Esophagus muscularis mucosa (tissue), 4 donors: ENCODE measurements at places on chromosomes 1 and 21. TPM values are rescaled to one million over a fixed set of nuclear protein-coding genes. Genes with fewer than 3 reads are reported as not detected.

GRCh38 chr1:29633771-29634170 is 397.4 kb downstream of the PTPRU start:
- no peak for DNase-seq

DNA sequence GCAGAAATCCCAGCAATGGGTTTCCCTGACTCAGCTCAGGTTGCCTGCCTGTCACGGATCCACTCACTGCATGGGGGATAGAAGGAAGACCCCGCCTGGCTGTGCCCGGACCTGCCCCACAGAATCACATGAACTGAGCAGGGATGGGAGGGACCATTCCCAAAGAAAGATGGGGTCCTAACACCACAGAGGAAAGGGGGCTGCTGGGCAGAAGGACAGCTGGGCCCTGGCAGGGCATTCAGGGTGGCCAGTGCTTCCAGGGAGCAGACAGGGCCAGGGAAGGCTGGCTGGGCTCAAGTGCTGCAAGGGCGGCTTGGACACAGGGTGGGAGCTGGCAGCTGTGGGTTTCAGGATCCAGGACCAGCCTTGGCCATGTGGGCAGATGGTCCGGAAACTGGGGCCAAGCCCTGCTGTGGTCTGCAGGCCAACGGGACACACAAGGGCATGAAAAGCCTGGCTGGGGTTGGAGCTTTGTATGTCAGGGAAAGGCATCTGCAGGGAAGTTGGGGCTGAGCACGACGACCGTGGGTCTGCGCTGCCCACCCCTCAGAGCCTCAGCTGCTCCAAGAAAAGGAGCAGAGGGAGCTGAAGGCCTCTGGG is 723.9 kb downstream of the PTPRU start:
- no peak for DNase-seq

USP16 gene
- 39.9 TPM for total RNA-seq

- DNase-seq = no peak
These were observed 25.5 kb downstream of the UTS2 start for GRCh38 chr1:7827126-7827955.
